D721Med (cell line): ENCODE measurements at places on chromosomes 3 and 15.
A peak's percentile ranks its signal among the peaks of the same experiment; 100 is the strongest.

GRCh38 chr3:160694345-160694744, 17.4 kb downstream of the ARL14 start:
- no peak for DNase-seq

GRCh38 chr15:38944536-38944935, 379.9 kb upstream of the RASGRP1 start:
- DNase-seq: no peak

- DNase-seq: peak; percentile 89
Measured at GRCh38 chr3:14508966-14509795, 31.0 kb downstream of the GRIP2 start.

GRCh38 chr3:15342945-15343344, 10.6 kb upstream of the SH3BP5 start:
- no peak for DNase-seq

DNA sequence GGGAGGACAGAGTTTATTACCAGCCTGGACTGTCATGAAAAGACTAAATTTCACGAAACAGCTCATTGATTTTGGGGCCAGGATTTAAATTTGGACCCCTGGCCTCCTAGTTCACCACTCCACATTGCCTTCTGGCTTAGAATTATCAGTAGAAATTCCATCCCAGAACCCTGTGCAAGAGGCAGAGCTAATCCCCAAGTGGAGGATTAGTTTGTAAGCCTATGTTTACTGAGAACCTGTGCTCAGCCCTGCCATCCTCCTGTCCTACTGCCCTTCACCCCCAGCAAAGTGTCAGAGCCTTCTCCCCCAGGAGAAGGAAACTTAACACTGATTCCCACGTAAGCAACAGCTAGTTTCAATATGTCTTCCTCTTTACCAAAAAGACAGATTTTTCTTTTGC, 99.4 kb downstream of the SST start:
- no peak for DNase-seq
